Forelimb muscle (tissue), 1 donor: ENCODE measurements at places on chromosomes 11 and 22.

- DNase-seq: no peak
These were observed 1.6 kb downstream of the NCAM1 start for GRCh38 chr11:112962579-112963367.

DNA sequence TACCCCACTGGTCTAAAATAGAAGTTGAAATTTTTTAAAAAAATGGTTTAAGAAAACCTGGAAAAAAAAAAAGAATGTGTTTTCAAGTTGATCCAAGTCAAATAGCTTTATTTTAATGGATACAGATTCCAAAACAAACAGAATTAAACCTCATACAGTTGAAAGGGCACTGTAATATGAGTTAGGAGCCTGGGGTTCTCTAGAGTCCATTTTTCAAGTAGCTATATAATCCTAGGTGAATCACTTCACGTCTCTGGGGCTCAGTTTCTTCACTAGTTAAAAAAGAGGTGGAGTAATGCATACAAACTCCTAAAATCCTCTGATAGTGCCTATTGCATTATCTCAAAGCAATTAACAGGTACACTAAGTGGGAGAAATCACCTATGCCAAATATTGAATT is 132.9 kb downstream of the BBOX1 start:
- DNase-seq: no peak

DNA sequence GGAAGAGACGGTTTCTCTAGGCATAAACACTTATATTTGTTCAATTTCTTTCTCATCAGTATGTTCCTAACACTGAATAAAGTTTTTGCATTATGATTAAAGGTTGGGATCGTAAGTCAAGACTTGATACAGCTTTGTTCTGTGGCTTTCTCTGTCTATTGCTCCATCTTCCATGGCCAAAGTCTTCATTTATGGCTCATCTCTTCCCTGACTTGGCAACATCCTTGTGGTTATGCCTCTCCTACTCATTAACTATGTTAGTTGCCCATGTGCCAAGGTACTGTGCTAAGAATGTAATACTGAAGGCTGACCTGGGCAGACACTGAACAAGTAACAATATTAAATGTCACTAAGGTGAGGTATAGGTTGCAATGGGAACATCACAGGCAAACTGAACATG is 1.6 kb upstream of the ACCSL start:
- no peak for DNase-seq

GRCh38 chr11:69022260-69022659 is 9.2 kb upstream of the MRGPRF start:
- no peak for DNase-seq

DNA sequence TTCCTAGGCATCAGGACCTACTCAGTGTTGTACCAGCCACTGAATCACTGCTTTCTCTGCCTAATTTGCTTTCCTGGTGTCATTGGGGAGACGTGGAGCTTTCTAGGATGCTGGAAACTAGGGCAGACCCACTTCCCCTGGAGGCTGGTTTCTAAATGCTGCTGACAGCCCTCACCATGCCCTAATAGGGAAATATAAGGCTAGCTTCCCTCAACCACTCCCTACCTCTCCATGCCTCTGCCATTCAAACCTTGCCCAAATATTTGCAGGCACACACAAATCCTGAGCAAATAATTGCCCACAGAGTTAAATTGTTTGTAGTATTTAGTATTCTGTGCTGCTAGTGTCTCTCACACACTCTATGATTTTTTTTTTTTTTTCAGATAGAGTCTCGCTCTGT is 310.2 kb downstream of the DDX10 start:
- no peak for DNase-seq

- DNase-seq: no peak
These were observed 27.1 kb upstream of the OPCML start for GRCh38 chr11:133559382-133559781.

DNA sequence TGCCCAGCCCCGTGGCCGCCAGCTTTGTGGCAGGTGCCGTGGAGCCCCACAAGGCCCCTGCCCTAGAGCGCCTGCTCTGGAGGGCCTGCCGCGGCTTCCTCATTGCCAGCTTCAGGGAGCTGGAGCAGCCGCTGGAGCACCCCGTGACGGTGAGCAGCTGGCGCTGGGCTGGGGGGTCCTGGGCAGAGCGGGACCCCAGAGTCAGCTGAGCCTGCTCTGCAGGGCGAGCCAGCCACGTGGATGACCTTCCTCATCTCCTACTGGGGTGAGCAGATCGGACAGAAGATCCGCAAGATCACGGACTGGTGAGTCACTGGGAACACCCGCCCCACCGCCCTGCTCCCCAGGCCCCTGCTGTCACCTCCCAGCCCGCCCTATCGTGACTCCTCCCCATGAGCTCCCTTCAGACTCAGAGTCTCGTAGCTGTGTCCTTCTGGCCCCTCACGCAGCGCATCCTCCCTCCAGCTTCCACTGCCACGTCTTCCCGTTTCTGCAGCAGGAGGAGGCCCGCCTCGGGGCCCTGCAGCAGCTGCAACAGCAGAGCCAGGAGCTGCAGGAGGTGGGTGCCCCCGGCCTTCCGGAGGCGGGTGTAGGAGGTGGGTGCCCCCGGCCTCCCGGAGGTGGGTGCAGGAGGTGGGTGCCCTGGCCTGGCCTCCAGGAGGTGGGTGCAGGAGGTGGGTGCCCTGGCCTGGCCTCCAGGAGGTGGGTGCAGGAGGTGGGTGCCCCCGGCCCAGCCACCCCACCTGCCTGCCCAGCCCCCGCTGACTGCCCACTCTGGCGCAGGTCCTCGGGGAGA is 4.7 kb downstream of the TCIRG1 start:
- DNase-seq: no peak

- DNase-seq: no peak
These were observed 1336.2 kb downstream of the BRD1 start for GRCh38 chr22:48491451-48491941.

GRCh38 chr11:74004759-74005615 is 3.9 kb downstream of the UCP3 start:
- no peak for DNase-seq

DNA sequence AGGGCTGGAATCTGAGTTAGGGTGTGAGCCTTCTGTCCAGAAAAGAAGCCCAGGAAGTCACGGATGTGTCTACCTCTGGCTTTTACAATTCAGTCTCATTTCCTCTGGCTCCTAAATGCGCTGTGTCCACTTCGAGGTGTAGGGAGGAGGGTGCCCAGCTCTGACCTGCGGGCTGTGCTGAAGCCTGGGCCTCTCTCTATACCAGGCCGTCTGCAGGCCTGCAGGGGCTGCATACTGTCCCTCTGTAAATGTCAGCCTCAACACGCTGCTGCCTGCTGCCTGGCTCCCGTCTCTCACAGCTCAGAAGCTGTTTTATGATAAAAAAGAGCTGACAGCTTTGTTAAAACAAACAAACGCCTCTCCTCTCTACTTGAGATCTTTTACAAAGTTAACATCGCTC is 14.5 kb downstream of the ARVCF start:
- no peak for DNase-seq

DNA sequence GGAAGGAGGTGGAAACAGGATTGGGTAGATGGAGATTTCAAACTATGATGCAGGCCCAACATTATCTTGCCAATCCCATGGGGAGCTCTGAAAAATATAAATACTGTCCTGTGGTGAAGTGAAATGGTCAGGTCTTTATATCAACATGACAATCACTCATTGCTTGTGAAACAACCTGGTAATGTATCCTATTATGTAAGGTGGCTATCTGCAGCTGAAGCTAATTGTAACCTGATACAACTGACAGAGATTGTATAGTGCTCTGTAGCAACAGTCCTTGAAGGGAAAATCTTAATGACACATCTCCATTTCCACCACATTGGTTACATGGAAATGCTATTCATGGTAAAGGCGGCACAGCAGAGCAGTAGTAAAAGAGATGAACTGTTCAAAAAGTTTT is 20.7 kb upstream of the CHORDC1 start:
- DNase-seq: no peak

- DNase-seq: no peak
These were observed 9.7 kb downstream of the FXYD2 start for GRCh38 chr11:117814766-117815261.

- no peak for DNase-seq
These were observed 33.5 kb downstream of the PDE3B start for GRCh38 chr11:14677146-14677545.

DNA sequence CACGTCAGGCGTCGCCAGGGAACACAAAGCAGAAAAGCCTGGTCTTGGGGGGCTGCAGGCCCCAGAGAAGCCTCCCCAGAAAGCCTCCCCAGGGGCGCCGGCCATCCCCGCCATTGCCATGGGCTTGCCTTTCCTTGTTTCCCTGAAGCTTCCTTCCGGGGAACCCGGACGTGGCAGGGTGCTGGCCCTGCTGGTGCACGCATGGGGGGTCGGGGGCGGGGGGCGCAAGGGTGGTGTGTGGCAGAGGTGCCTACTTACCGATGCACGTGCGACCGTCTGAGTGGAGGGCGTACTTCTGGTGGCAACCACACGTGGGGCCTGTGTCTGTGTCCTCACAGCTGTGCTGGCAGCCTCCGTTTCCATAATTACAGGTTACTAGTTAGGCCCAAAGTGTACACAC is 71.0 kb upstream of the TTLL12 start:
- no peak for DNase-seq

DNA sequence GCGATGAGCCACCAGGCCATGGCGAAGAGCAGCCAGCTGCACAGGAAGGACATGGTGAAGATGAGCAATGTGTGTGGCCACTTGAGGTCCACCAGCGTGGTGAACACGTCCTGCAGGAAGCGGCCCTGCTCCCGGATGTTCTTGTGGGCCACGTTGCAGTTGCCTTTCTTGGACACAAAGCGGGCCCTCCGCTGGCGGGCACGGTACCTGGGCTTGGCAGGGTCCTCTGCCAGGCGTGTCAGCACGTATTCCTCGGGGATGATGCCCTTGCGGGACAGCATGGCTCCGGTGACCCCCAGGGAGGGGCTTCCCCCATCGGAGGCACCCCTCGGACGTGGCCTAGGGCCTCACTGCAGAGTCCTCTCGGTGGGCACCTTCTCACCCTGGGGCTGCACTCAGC is 648 bp downstream of the KCNJ11 start:
- DNase-seq: no peak

GRCh38 chr22:22380098-22381030 is 128.2 kb downstream of the ZNF280B start:
- no peak for DNase-seq

DNA sequence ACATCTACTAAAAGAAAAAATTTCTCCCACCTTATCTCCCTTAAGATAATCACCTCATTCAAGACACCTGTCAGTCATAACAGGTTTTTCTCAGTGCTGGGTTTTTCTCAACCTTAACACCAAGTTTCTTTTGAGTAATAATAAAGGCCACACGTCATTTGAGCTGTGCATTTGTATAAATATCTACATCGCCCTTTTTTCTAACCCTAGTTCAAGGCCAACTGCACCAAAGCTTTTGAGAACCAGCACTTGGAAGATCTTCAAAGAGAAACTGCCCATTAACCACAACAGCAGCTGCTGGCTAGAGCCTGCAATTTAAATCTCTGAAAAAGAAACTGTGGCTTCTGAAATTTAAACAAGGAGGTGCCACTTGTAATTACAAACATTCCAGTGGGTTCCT is 6.9 kb downstream of the CADM1 start:
- DNase-seq: no peak

DNA sequence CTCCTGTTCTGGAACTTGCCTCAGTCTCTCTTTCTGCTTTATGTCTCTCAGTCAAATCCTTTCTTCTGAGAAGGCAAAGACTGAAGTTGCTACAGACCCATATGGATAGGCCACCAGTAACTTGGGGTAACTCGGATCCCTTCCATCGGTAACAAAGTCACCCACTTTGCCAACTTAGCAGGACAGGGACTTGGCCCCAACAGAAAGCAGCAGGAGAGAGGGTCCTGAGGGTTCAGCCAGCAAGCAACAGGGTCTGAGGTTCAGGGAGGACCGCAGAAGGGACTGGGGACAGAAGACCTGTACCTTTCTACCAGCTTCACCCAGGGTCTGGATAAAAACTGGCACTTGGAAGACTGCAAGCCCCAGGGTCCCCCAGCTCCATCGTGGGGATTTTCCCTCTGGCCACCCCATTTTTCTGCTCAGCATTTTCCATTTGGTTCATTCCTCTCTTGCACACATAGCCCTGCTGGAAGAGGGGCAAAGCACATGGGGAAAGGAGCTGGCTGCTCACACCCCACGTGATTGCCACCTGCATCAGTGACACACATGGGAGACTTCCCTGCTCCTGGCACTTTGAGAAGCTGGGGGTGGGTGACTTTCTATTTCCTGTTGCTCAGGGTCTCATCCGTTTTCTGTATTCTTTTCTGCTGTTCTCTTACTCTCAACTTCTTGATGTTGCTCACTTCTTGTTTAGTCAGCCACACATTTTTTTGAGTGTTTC is 34.6 kb upstream of the GNAZ start:
- no peak for DNase-seq

GRCh38 chr11:130549393-130549999 is 101.1 kb downstream of the ADAMTS15 start:
- DNase-seq: no peak

DNA sequence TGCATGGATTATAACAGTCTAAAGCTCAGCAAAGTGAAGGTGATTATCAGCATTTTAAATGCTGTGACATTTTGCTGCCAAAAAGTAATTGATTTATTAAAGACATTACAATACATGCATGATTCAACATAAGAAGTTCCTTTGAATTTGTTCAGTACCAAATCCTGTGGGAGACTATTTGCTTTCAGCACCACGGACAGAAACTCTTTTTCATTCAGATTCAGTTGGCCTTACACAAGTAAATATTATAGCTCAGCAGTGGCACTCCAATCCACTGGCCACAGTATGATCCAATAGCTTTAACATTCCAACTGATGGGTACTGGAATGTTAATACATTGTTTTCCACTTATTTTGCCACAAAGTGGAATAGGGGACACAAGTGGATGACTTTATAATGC is 806.7 kb downstream of the NTM start:
- DNase-seq: peak; percentile 41

GRCh38 chr22:49970528-49971231 is 10.1 kb downstream of the PIM3 start:
- DNase-seq: no peak

DNA sequence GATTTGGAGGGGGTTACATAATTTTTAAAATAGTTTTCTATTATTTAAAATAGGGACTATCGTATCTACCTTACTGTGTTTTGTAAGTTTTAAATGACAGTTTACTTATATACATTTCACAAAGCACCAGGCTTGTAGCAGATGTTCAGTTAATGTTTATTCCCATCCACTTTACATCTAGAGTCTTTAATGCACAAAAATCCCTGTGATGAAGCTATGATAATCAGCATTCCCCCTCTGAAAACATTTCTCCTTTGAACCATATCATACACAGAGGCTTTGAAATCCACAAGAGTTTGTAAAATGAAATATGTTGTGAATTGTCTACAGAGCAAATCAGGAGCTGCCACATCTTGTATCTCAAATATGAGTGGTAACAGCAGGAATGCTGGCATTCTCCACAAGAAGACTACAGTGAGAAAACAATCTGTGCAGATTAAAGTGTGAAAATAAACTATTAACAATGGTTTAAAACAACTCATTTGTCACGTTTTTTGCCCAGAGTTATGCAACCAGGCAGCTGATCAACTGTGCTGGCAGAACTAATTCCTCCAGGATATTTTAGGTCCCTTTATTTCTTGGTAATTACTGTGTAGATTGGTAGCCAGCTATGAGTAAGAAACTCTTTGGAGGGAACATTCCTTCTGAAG is 699.1 kb upstream of the ARHGAP42 start:
- no peak for DNase-seq
